ENCODE measurements at places on chromosomes 7 and 10. TPM values are rescaled to one million over a fixed set of nuclear protein-coding genes. Genes with fewer than 3 reads are reported as not detected.

The METTL27 gene
- total RNA-seq, result 0.55 TPM

The INHBA gene
- 0.08 TPM for total RNA-seq

The ABCB4 gene
- 0.13 TPM for total RNA-seq

DNA sequence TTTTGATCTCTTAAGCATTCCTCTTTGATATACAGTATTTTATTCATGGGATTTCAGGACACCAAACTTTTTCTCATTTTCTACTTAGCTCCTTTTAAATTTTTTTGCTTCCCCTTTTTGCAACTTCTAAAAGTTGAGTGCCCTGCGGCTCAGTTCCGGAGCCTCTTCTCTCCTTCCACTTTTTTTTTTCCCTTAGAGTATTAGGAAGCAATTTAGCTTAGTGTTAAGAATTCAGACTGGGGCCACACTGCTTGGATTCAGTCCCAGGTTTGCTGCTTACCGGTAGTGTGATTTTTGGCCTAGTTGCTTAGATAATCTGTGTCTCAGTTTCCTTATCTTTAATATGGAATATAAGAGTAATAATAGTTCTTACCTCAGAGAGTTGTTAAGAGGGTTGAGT lies 3.4 kb downstream of the STAM start:
- DNase-seq, result no peak

DNA sequence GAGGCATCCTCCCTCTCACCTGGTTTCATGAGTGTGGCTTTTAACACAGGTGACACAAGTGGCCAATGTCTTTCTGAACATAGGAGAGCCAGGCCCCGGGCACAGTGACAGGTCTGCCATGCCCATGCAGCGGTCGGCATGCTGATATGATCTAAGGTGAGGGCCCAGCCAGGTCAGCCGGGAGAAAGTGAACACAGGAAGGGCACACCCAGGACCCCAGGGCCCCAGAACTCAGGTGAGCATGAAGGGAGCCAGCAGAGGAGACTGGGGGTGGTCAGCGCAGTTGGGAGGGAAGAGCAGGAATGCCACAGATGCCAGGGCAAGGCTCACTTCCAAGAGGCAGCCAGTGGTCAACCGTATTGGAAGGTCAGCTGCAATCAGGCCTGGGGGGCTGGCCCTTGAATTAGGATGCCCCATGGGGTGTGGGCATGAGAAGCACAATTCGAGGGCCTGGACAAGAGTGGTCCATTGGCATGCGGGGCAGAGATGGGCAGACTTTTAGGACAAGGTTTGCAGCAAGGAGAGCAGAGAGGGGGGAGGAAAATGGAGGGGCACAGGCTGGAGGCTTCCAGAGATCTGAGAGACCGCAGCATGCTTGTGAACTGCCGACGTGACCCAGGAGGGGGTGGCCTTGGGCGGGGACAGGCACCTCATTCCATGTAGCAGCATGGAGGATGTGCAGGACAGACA lies 3.9 kb upstream of the INPP5A start:
- DNase-seq, result no peak

DNA sequence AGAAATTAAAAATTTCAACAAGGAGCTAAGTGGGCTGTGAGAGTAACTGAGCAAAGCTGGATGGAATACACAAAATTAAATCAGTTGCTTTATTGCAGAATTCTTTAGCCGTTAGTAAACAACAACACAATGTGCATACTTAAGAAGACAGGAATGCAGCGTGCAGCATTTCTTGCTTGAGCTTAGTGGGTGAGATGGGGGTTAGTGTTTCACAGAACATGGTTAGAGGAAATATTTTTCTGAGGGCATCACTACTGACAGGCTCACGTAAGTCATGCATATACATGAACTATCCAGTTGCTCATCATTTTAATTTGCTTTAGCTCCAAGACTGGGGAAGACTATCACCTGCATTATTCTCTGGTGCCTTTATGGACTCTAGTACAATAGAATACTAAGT lies 80.8 kb downstream of the CD36 start:
- DNase-seq, result no peak

GRCh38 chr10:28327491-28327880 lies 24.6 kb upstream of the MPP7 start:
- DNase-seq, result no peak

DNA sequence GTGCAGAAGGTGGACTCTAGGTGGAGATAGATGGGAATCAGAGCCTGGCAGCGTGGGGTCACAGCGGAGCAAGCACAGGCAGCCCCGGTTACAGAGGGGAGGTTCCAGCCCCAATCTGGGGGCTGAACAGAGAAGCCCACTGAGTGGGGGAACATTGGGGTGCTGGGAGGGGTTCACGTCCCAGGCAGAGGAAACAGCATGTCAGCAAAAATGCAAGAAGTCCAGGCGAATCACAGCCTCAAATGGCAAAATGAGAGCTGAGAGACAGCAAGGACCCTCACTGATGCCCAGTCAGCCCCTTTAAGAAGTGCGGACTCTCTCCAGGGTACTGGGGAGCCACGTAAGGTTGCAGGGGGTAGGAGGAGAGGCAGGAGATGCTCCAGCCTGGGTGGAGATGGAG lies 62.0 kb downstream of the ELFN1 start:
- no peak for DNase-seq

DNA sequence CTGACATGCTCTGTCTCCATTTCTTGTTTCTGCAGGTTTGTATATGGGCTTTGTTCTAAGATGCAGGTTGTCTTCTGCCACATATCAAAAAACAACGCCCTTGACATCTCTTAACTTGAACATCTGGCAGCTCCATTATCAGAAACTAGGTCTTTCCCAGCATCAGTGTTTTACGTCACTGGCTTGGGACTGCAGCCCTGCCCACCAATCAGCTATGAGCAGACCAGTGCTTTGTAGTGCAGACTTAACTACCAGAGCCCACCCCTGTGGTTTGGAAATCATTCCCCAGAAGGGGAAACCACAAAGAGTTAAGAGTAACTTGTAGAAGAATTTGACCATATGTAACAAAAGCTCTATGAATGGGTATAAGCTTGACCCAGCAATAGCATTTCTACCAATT lies 132.4 kb downstream of the SEPTIN14 start:
- DNase-seq, result peak; percentile 8
